ENCODE measurements at places on chromosomes 2 and 18.

- no peak for DNase-seq
Observed at GRCh38 chr2:29628108-29628745, 293.2 kb downstream of the ALK start.

GRCh38 chr2:26195040-26195984 lies 22.4 kb downstream of the GAREM2 start:
- DNase-seq = no peak

GRCh38 chr18:48193521-48194492 lies 215.4 kb downstream of the ZBTB7C start:
- no peak for DNase-seq

DNA sequence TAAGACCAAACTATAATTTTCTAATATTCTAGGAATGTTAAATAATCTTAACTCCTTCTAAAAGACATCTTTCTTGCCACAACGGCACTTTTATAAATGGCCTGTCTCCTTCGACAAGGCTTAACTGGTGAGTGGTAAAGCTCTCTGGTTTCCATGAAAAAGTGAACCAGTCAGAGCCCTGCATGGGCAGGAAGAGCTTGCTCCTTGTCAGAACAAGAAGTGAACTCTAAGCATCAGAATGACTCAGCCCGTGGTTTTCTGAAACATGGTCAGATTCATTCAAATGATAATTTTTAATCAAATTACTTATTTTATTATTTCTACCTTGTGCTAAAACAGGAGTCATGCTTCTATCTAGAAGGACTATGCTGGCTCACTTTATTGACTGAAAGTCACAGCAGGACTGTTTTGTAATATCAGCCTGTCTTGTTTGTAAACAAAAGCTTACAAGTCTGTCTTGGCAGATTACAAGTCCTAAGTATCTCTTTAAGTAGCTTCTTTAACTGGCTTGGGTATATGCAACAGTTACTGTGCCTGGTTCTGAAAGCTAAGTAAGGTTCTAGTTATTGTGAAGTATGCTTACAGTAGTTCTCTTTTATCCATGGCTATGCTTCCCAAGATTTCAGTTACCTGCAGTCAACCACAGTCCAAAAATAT lies 245.4 kb downstream of the NAPG start:
- no peak for DNase-seq

DNA sequence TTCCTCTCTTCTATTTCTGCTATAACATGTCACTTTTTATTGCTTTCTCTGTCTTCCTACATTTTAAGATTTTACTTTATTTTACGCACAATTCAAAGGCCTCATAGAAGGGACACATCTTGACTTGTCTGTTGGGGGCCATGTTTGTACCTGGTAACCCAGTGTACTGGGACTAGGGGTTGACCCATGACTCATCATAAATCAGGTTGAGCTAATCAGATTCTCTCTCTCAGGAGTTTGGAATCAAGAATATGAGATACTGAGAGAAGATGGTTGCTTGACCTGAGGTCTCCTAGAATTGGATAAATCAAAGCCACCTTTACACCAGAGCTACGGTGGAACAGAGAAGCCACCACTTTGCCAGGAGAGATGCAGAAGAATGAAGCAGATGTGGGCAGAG lies 153.0 kb downstream of the UXS1 start:
- no peak for DNase-seq

- no peak for DNase-seq
Observed at GRCh38 chr2:167925758-167926157, 321.6 kb downstream of the STK39 start.

DNA sequence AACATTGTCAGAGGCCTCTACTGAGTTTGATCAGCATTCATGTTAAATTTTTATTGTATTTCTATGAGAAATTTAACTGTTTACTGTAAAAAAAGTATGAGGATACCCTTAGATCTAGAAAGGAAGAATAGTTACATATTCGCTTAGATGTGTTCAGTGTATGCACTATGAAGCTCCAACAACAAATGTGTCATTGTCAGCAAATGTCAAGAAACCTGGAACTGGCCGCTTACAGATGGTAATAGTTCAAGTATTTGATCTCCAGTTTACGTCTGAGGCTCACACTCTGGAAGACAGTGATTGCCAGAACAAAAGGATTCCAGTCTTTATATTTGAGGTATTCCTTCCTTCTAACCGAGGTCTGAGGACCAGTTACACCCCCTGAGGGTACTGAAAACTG lies 921.2 kb upstream of the LRRTM1 start:
- DNase-seq = no peak

GRCh38 chr2:173580956-173581355 lies 226.3 kb downstream of the CDCA7 start:
- no peak for DNase-seq

GRCh38 chr2:168536925-168537466 lies 80.9 kb downstream of the CERS6 start:
- no peak for DNase-seq

GRCh38 chr2:98487806-98488189 lies 43.1 kb downstream of the INPP4A start:
- no peak for DNase-seq

DNA sequence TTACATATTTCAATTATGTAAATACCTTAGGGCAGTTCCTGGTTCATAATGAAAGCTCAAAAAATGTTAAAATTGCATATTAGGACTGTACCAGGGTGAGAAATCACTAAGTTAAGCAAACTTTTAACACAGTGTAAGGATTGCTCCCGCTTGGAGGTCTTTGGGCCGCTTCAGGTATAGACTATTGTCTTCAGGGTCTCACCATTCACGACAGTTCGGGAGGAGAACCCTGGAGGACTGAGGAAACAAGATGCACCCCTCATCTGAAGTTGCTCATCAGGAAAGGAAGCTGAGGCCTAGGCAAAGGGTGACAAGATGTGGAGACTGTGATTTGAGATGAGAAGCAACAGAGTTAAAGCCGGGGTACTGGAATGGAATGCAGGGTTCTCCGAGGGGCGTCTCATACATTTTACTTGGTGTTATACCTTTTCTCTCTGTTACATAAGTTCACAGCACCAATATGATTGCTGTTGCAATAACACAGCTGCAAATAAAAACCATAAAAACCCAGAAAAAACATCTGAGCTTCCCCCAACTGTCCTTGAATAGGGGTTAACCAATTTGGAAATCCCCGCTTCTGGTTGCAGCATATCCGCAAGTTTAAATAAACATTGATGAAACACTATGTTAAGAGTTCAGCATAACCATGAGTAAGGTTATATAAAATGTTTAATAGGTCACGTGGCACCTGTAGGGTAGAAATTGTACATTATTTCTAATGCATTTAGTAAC lies 40.1 kb downstream of the FBXO48 start:
- no peak for DNase-seq

- DNase-seq = no peak
Observed at GRCh38 chr2:47208852-47209606, 53.9 kb upstream of the STPG4 start.

GRCh38 chr18:8610459-8610851 lies 1.2 kb downstream of the RAB12 start:
- DNase-seq = no peak

- no peak for DNase-seq
Observed at GRCh38 chr2:105636109-105636740, 108.5 kb upstream of the NCK2 start.

GRCh38 chr2:102770506-102770905 lies 8.7 kb downstream of the TMEM182 start:
- DNase-seq = no peak

- no peak for DNase-seq
Observed at GRCh38 chr2:218282173-218282991, 9.9 kb downstream of the TMBIM1 start.

- no peak for DNase-seq
Observed at GRCh38 chr2:97931118-97931857, 64.5 kb downstream of the TMEM131 start.

GRCh38 chr2:100071335-100072043 lies 70.9 kb downstream of the AFF3 start:
- DNase-seq = no peak

GRCh38 chr2:121699421-121700333 lies 37.0 kb downstream of the NIFK start:
- peak; percentile 79 for DNase-seq

- DNase-seq = no peak
Observed at GRCh38 chr2:190103144-190103543, 40.6 kb upstream of the MSTN start.

GRCh38 chr2:64289737-64290136 lies 145.5 kb upstream of the PELI1 start:
- DNase-seq = no peak

DNA sequence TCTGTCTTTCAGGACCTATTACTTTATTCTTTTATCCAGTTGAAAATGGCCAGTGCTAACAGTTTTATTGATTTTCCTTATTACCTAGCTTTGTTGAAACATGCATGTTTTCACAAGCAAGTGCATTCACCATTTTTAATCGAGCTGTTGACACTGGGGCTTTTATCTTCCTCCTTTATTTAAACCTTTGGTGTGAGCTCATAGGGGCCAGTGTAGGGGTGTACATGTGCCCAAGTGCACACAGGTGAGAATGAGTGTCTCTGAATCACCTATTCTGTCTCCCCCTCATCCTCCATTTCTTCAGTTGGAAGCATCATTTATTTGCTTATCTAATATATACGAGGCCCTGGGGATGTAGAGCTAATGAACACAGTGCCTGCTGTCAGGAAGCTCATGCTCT lies 199.1 kb downstream of the PRKCE start:
- DNase-seq = no peak

DNA sequence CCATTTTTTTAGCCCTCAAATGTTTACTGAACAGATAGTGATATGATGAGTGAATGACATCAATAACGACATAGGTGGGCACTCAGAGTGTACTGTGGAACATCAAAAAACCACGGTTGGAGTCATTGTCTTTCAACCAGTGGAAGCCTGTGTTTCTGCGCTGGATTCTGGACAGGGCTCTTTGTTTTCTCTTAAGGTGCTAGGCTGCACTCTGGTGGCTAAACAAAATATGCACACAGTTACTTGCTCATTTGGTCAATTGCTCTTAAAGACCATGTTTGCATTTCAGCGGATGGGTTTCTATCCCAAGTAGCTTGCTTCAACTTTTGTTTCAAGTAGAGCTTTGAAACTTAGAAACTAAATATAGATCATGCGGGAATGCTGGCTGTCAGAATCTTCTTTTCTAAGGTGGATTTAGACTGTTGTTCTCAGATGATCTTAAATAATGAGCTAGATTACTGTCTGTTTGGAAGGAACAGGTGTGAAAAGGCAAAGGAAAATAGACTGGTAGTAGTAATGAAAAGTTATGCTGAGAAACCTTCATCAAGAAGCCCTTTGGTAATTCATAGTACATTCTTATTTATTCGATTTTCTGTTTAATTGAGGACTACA lies 48.5 kb upstream of the LYPD6B start:
- DNase-seq = peak; percentile 7

GRCh38 chr2:51368250-51368649 lies 336.3 kb upstream of the NRXN1 start:
- no peak for DNase-seq

DNA sequence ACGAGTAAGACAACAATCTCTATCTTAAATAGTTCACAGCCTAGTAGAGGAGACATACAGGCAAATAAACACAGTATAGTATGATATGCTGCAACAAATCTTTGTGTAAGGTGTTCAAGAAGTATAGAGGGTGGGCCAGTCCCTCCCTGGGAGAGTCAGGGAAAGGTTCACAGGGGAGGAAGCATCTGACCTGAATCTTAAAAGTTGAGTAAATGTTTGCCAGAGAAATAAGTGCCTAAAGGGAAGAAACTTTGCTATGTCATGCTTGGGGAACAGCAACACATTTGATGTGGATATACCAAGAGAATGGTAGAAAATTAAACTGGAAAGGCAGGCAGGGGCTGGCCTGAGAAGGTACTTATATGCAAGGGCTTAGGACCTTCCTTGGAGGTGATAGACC lies 125.7 kb upstream of the CYP26B1 start:
- no peak for DNase-seq

DNA sequence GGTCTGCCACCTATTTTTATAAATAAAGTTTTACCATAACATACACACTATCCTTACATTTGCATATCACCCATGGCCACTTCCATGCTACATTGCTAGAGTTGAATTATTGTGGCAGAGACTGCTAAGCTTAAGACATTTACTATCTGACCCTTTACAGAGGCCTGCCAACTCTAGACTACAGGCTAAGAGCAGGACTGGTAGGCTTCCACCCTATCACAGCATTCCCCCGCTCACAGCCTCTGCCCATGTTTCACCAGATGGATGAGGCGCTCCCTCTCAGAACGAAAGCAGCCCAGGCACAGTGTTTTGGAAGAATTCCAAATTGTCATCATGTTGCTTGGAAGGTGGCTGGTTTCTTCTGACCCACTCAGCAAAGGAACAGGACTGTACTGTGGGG lies 91.7 kb upstream of the SLC35G4 start:
- DNase-seq = no peak

DNA sequence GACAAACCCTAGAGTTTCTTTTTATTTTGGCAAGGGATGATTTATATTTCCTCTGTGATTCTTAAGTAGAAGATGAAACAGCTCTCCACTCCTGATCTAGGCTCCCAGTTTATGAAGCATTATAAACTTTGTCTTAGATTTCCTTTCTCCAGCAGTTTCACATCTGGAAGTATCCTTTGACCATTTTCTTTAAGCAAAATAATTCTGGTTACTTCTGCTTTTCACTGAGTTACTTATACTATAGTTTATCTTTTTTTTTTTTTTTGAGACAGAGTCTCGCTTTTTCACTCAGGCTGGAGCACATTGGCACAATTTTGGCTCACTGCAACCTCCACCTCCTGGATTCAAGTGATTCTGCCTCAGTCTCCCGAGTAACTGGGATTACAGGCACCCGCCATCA lies 45.5 kb downstream of the KCMF1 start:
- DNase-seq = no peak

GRCh38 chr2:71130905-71131244 lies 441 bp downstream of the MPHOSPH10 start:
- DNase-seq = no peak

DNA sequence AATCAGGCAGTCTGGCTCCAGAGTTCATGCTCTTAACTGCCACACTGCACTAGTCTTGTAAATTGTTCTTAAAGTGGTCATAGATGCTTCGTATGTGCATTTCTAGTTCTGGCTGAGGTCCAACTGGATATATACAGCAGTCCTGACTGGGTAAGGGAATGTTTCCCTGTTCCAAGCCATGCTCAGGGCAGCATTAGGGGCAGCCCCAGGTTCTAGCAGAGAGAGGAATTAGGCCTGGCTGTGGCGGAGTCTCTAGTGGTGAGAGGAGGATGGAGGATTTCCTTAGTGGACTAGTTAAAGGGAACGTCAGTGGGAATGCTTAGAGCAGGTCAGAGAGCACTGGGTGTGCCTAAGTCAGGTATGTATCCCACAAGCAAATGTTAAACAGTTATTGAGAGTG lies 28.0 kb downstream of the UBE2E3 start:
- no peak for DNase-seq

- DNase-seq = peak; percentile 10
Observed at GRCh38 chr2:238970553-238971081, 122.7 kb downstream of the TWIST2 start.

DNA sequence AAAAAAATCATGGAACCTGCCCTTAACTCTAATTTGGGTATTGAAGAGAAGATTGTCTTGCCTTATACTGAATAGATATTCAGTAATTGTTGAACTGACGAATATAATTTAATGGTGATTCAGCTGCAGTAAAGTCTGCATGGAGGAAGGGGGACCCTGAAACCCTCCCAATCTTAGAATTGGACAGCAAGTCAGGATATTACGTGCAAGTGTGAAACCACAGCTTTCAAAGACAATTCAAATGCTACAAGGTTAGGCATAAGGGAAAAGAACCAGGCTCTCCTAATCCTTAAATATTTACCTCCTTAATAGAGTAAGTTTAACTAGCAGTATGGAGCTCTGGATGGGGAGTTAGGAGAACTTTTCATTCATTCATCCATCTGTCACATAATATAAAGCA lies 226.9 kb upstream of the TNP1 start:
- no peak for DNase-seq

All from stimulated activated CD8-positive, alpha-beta memory T cell treated with anti-CD3 and anti-CD28 coated beads, Interleukin-15, amount 100 ng/mL, for 48 hours (primary cell).